ENCODE measurements at places on chromosomes 2 and 18. TPM values are rescaled to one million over a fixed set of nuclear protein-coding genes. Genes with fewer than 3 reads are reported as not detected.
A peak's percentile ranks its signal among the peaks of the same experiment; 100 is the strongest.

Gene SPP2
- total RNA-seq = 208 TPM

GRCh38 chr2:66105066-66105753 lies 329.7 kb upstream of the MEIS1 start:
- no peak overlapping the region for H3K4me3 ChIP-seq
- DNase-seq = no peak
- H3K4me1 ChIP-seq = no peaks in the 10 kb centered on the region
- H3K36me3 ChIP-seq = no peaks in the 10 kb centered on the region
- H3K27ac ChIP-seq = no peak overlapping the region
- no peaks in the 10 kb centered on the region for H3K27me3 ChIP-seq

DNA sequence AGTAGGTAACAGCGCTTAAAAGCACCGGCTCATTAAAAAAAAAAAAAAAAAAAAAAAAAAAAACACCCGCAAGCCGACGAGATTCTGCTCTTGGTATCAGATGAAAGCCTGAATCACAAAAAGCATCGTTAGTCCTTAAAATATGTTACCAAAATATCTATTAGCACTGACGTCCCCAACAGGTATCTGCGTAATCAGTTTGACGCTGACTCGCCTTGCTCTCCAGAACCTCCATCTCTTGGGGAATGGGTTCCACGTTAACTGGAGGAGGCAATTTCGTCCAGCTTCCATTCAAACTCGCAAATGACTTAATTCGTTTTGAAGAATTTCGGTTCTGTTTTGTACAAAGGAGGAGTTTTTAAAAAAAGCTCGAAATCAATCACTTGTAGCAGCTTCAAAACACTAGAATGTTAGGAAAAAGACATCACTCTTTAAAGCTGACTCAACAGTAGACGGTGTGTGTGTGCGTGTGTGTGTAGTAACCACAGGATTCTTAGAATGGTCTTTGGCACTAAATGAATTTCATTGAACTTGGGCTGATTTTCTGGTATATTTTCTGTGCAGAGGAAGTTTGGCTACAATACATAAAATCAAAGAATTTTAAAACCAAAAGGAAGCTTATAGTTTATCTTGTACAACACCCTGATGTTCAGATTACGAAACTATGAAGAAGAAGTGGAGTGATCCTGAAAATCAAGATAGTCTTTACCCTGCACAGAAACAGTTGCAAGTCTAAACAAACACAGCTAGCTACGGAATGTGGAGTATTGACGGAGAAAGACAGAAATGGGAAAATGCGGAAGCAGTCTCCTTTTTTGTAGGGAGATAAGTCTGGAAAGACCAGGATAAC lies 1.1 kb upstream of the PGAP1 start:
- H3K4me1 ChIP-seq = peaks cover 15% of the 10 kb centered on the region
- no peaks in the 10 kb centered on the region for H3K36me3 ChIP-seq
- H3K27ac ChIP-seq = peak overlapping the region; percentile 64
- H3K4me3 ChIP-seq = peak overlapping the region; percentile 82
- DNase-seq = no peak
- no peaks in the 10 kb centered on the region for H3K27me3 ChIP-seq

DNA sequence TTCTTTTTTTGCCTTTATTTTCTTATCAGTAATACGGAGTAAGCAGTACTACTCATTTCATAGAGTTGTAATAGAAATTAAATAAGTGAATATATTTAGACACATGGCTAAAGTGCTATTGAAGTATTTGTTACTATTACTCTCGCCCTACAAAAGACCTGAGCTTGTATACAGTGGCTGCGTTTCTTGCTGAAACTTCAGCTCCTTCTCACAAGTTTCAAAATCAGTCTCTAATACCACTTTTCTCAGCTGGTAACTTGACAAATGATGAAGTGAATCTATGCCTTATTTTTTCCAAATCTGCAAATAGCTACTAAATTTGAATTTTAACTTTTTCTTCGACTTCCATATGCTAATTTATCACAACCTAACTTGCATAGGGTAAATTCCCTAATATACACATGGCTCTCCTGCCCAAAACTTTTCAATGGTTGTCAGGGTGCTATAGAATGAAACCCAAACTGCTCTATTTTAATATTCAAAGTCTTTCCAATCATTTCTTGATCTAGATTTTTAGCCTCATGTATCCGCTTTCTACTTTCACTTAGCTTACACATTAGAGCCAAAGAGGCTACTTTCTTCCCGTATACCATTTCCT lies 347.8 kb upstream of the GULP1 start:
- H3K4me3 ChIP-seq = no peak overlapping the region
- no peaks in the 10 kb centered on the region for H3K27me3 ChIP-seq
- no peak for DNase-seq
- no peaks in the 10 kb centered on the region for H3K36me3 ChIP-seq

GRCh38 chr2:10954416-10954815 lies 42.7 kb downstream of the KCNF1 start:
- no peak for DNase-seq
- H3K36me3 ChIP-seq = no peaks in the 10 kb centered on the region
- no peaks in the 10 kb centered on the region for H3K27me3 ChIP-seq

DNA sequence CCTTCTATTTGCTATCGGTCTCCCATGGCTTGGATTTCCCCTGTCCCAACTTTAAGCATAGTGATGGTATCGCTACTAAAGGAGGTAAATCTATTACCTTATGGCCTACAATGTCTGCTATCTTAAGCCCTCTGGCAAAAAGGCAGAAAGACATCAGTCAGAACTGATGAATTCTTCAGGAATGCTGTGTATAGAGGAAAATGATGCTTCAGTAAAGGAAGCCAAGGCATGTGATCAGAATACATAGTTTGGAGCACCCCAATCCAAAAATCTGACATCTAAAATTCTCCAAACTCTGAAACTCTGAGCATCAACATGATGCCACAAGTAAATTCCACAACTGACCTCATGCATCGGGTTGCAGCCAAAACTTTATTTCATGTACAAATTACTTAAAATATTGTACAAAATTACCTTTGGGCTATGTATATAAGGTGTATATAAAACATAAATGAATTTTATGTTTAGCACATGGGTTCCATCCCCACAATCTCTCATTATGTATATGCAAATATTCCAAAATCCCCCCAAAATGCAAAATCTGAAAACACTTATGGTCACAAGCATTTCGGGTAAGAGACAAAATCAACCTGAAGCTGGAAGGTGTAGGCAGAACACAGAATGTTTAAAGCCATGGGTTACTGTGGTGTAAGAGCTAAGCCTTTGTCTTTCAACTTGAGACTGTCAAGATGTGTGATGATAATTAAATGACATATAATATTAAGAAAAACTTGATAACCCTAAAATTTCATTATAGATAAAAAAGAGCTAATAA lies 66.2 kb downstream of the CUL3 start:
- H3K36me3 ChIP-seq = no peaks in the 10 kb centered on the region
- DNase-seq = no peak
- H3K27ac ChIP-seq = no peak overlapping the region
- no peak overlapping the region for H3K4me3 ChIP-seq
- H3K4me1 ChIP-seq = peaks cover 16% of the 10 kb centered on the region

DNA sequence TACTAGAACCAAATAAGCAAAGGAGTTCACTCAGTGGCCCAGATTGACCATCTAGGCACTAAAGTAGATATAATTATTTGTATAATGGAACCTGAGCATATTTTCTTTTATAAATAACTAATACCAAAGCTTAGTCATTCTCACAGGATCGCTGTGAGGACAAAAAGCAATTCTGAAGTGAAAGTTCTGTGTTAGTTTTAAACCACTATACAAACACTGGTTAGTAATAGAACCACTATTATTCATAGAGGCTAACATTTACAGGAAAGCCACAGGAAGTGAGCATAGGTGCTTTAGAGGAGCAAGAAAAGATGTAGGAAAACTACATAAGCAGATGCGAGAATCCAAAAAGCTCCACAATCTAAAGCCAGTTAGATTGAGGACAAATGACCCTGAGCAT lies 364.7 kb downstream of the XIRP2 start:
- no peaks in the 10 kb centered on the region for H3K4me1 ChIP-seq
- H3K27me3 ChIP-seq = no peaks in the 10 kb centered on the region
- H3K4me3 ChIP-seq = no peak overlapping the region
- H3K36me3 ChIP-seq = no peaks in the 10 kb centered on the region
- no peak for DNase-seq

- H3K4me1 ChIP-seq = no peaks in the 10 kb centered on the region
- H3K36me3 ChIP-seq = no peaks in the 10 kb centered on the region
- DNase-seq = no peak
- no peak overlapping the region for H3K4me3 ChIP-seq
- no peak overlapping the region for H3K27ac ChIP-seq
- H3K27me3 ChIP-seq = peaks cover 10% of the 10 kb centered on the region
Observed at GRCh38 chr18:52341103-52341432, 1.1 kb downstream of the DCC start.

DNA sequence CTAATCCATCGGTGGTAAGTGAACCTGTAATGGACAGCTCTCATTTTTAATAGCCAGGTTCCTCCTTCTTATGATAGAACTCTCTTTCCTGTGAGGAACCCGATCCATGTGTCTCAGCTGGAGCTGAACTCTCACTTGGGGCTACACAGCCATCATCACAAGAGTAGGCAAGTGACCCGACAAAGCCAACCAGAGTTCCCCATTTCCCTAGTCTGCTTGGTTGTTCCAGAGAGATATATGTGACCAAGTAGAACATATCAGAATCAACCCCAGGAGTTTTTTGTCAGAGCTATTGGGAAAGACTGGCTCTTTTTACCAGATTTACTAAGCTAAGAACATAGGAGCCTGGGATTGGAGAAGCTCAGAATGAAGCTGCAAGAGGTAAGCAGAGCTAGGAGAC lies 14.6 kb upstream of the HNRNPLL start:
- H3K27ac ChIP-seq = no peak overlapping the region
- no peaks in the 10 kb centered on the region for H3K27me3 ChIP-seq
- no peaks in the 10 kb centered on the region for H3K4me1 ChIP-seq
- no peak overlapping the region for H3K4me3 ChIP-seq
- H3K36me3 ChIP-seq = no peaks in the 10 kb centered on the region
- DNase-seq = no peak

GRCh38 chr2:141399270-141399669 lies 731.5 kb downstream of the LRP1B start:
- H3K27me3 ChIP-seq = no peaks in the 10 kb centered on the region
- H3K36me3 ChIP-seq = no peaks in the 10 kb centered on the region
- H3K4me1 ChIP-seq = no peaks in the 10 kb centered on the region
- no peak overlapping the region for H3K27ac ChIP-seq
- no peak for DNase-seq

GRCh38 chr18:12314591-12315305 lies 6.7 kb downstream of the TUBB6 start:
- H3K27ac ChIP-seq = no peak overlapping the region
- H3K36me3 ChIP-seq = no peaks in the 10 kb centered on the region
- H3K4me1 ChIP-seq = no peaks in the 10 kb centered on the region
- DNase-seq = no peak
- H3K4me3 ChIP-seq = no peak overlapping the region
- H3K27me3 ChIP-seq = no peaks in the 10 kb centered on the region

DNA sequence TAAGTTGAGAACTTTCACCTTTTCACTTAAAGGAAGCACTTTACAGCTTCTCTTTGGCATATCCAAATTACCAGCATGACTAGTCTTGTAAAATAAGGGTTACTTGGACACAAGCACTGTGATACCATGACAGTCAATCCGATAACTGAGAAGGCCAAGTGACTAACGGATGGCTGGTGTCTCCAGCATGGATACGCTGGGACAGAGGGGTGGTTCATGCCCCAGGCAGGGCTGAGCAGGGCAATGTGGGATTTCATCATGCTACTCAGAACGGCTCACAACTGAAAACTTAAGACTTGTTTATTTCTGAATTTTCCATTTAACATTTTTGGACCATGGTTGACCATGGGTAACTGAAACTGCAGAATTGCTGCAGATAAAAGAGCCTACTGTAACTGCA lies 43.1 kb upstream of the GPR155 start:
- H3K4me1 ChIP-seq = no peaks in the 10 kb centered on the region
- no peak overlapping the region for H3K4me3 ChIP-seq
- H3K27me3 ChIP-seq = no peaks in the 10 kb centered on the region
- H3K27ac ChIP-seq = no peak overlapping the region

DNA sequence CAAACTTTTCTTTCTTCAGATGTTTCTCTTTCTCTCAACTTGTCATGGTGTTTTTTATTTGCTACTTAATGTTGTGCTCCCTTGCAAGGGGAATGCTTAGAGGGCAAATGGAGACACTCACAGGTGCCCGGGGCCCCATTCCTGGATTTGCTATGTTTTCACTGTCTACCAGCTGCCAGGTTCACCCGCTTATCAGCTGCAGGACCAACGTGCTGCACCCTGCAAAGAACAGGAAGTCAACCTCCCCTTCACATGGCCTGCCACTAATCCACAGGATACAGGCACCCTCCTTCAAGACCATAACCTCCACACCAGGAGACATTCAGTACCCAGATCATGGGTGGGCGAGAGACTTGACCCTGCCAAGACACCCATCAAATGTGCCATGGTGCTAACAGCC lies 237.6 kb upstream of the STON1 start:
- H3K4me1 ChIP-seq = peaks cover 7% of the 10 kb centered on the region
- DNase-seq = no peak
- no peaks in the 10 kb centered on the region for H3K36me3 ChIP-seq
- no peaks in the 10 kb centered on the region for H3K27me3 ChIP-seq

GRCh38 chr2:57542081-57542480 lies 504.5 kb upstream of the VRK2 start:
- no peaks in the 10 kb centered on the region for H3K27me3 ChIP-seq
- no peaks in the 10 kb centered on the region for H3K36me3 ChIP-seq
- H3K4me3 ChIP-seq = no peak overlapping the region
- no peak overlapping the region for H3K27ac ChIP-seq
- peaks cover 2% of the 10 kb centered on the region for H3K4me1 ChIP-seq

- H3K4me1 ChIP-seq = no peaks in the 10 kb centered on the region
- H3K36me3 ChIP-seq = no peaks in the 10 kb centered on the region
- no peak for DNase-seq
- H3K27ac ChIP-seq = no peak overlapping the region
- no peaks in the 10 kb centered on the region for H3K27me3 ChIP-seq
Observed at GRCh38 chr2:11299439-11299838, 45.0 kb downstream of the ROCK2 start.

DNA sequence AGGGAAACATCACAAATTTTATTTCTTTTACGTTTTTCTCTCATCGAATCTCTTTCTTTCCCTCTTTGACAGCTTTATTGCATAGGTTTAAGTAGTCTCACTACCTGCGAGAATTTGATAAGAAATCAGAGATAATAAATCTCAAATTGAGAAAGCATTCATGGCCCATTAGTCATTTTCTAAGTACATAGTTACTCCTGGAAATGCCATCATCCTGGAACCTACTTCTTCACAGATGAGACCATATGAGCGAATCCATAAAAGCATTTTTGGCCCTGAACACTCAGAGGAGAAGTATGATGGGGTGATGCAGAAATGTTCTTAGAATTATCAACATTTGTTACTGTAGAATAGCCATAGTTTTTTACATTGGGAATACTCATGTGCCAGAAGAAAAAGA lies 138.0 kb upstream of the ARHGAP28 start:
- no peaks in the 10 kb centered on the region for H3K4me1 ChIP-seq
- no peak for DNase-seq
- no peak overlapping the region for H3K27ac ChIP-seq
- no peaks in the 10 kb centered on the region for H3K27me3 ChIP-seq

GRCh38 chr2:134217351-134217750 lies 36.5 kb upstream of the MGAT5 start:
- H3K27ac ChIP-seq = no peak overlapping the region
- H3K4me1 ChIP-seq = no peaks in the 10 kb centered on the region
- no peak overlapping the region for H3K4me3 ChIP-seq
- no peak for DNase-seq
- H3K27me3 ChIP-seq = no peaks in the 10 kb centered on the region

All from liver (tissue), 10 donors.